ENCODE measurements at places on chromosomes 12 and 14. TPM values are rescaled to one million over a fixed set of nuclear protein-coding genes. Genes with fewer than 3 reads are reported as not detected.

DNA sequence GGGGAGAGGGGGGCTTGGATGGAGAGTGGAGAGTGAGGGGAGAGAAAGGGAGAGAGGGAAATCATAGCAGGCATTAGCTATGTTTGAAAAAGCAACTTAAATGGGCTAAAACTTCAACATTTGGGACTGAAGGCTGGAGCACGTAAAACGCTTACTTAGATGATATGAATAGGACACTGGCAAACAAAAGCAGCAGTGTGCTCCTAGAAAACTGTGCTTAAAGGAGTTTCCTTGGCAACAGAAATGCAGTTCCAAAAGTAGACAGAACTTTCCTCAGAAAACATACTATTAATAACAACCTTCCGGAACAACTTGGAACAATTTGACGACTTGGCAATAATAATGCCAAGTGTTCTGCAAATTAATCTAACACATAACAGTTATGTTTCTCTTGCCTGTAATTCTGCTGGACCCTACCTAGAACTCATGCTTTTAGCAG, 235.5 kb upstream of the NPAS3 start:
- no peak for DNase-seq

Gene FAM181A
- polyA plus RNA-seq = not detected

GRCh38 chr12:107320929-107321631, 227.7 kb upstream of the CRY1 start:
- peak; percentile 69 for DNase-seq

Gene NEUROD4
- polyA plus RNA-seq = not detected

Gene TOMM20L
- not detected for polyA plus RNA-seq

DNA sequence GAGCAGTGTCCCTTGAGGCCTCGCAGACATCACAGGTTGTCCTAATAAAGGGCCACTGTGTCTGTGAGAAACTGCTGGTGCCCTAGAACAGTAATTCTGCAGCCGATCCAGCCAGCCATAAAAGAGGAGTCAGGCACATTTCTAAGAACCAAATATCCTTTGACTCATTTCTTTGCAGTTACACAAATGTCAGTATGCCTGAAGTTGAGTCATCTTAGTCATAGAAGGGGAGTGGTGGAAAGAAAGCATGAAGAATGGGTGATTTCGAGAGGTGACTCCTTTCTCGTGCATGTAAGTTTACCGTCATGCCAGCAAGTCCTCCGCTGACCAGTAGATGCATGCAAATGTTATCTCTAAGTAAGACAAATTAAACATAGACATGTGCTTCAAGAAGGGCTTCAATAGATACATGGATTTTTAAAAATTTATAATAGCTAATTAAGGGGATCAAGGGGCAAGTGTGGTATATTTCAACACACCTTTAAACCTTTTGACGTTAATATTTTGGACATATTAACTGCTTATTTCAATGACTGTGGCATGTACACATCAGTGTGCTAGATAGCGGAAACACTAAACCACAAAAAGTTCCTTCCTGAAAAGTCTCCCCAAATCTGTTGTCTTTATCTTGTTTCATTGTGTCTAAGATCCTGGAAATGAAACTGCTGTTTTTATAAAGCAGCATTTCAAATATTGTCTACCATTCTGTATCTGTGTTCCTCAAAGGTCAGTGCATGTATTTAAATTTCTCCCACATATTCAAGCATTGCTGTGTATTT, 497.4 kb downstream of the NPAS3 start:
- DNase-seq = no peak

DNA sequence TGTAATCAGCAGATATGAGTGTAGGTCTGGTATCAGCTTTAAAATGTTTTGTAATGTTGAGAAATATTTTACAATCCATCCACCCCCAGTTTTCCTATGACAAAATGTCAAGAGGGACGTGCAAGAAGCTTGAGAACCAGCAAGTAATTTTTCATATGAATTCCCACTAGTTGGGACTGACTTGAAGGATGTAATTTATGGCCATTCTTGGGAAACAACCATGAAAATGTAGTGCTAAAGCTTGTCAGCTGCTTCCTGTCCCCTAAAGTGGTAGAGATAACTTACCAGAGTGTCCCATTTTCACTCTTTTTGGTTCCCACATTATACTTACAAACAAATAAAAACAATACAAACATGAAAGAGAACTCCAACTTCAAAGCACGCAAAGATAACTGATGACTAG, 63.9 kb downstream of the RERG start:
- DNase-seq = no peak

Gene RFX4
- not detected for polyA plus RNA-seq

DNA sequence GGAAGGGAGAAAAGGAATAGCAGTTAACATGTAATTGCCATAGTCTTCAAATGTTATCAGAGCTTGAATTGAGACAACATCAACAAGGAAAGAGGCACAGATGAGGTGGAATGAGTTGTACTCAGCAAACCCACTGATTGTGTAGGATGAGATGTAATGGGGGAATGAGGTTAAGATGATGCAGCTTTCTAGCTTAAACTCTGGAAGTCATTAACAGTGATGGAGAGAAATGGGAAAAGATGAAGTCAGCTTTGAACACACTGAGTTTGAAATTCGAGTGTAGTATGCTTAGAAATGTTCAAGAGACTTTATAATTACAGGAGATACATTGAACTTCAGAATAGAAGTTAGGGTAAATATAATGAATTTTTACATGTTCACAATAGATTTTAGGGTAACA, 106.9 kb downstream of the PRKD1 start:
- DNase-seq = no peak

Gene ADCY6
- 13.2 TPM for polyA plus RNA-seq

- DNase-seq = peak; percentile 1
Observed at GRCh38 chr12:115871714-115872113, 405.8 kb downstream of the MED13L start.

GRCh38 chr14:90698379-90698869, 117.8 kb downstream of the TTC7B start:
- no peak for DNase-seq

Gene POP5
- polyA plus RNA-seq = 94.4 TPM

Gene ATP5MC2
- 205 TPM for polyA plus RNA-seq

Gene PAWR
- 23.4 TPM for polyA plus RNA-seq

Gene KRT79
- 0.09 TPM for polyA plus RNA-seq

- DNase-seq = no peak
Observed at GRCh38 chr12:132711080-132711843, 620 bp downstream of the PGAM5 start.

GRCh38 chr12:124428136-124428791, 133.4 kb downstream of the RFLNA start:
- DNase-seq = no peak

GRCh38 chr12:51971679-51972421, 20.4 kb downstream of the ACVR1B start:
- DNase-seq = no peak

DNA sequence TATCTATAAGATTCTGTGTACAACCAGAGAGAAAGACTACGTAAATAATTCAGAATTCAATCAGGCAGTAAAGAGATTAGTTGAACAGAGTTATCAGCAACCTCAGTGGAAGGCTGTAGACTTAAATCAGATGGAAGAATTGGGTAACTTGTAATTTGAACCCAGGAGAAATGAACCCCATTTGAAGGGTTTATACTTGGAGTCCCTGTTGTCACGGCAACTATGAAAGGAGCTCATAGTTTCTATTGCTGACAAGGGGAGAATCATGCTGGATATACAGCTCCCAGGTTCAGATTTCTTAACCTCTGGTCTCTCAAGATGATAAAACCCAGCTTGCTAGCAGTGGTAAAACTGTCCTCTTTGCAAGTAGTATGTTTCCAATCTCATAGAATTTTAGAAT, 54.4 kb upstream of the BMP4 start:
- DNase-seq = no peak

GRCh38 chr14:45185100-45185814, 49.5 kb downstream of the FANCM start:
- no peak for DNase-seq

GRCh38 chr12:120316798-120317223, 10.8 kb downstream of the PLA2G1B start:
- no peak for DNase-seq

Gene TMEM179
- not detected for polyA plus RNA-seq

Gene GXYLT1
- 8.1 TPM for polyA plus RNA-seq

GRCh38 chr12:8145754-8146441, 10.9 kb upstream of the ZNF705A start:
- no peak for DNase-seq

DNA sequence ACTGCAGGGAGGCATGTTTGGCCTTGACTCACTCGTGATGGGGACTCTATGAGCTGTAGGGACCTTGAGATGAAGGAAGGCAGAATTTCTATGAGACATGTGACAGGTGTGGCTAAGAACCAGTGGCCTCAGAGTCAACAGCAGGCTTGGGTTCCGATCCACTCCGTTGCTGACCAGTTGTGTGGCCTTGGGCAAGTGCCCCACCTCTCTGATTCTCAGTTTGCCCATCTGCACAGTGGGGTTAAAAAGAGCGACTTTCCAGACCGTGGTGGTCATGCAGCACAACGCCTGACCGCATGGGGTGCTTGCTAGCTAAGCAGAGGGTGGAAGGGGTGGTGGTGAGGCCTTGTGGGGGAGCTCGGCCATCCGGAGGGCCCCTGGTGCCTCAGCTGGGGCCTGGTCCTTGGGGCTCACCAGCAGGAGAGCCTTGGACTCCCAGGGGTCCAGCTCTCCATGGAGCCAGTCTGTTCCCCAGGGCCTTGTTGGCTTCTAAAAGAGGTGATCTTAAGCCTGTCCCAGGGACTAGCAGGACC, 18.5 kb downstream of the PAPLN start:
- DNase-seq = no peak

DNA sequence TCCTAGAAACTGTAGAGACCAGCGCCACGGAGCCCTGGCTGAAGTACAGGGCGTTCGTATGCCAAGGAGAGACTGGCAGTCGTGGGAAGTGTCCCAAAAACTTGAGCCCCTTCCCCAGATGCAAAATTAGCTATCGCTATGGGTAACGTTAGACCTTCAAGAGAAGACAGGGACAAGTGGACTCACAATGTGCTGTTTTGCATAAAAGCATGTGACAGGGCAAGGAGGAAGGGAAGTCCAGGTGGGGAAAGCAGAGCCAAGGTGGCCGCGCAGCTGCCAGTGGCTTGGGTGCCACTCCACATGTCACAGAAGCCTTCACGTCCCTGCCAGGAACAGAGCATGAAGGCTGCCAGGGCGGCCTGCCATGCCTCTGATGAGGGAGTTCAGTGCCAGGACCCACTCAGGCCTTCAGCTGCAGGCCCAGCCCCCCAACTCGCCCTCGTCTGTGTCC, 61.2 kb upstream of the DYNC1H1 start:
- DNase-seq = no peak

Gene CCDC88C
- 1.9 TPM for polyA plus RNA-seq

GRCh38 chr12:26239122-26239851, 43.9 kb downstream of the SSPN start:
- DNase-seq = peak; percentile 64

GRCh38 chr12:75503866-75504265, 7.5 kb downstream of the KRR1 start:
- DNase-seq = no peak

- no peak for DNase-seq
Observed at GRCh38 chr12:90122681-90123080, 414.0 kb upstream of the ATP2B1 start.

Gene CDKN1B
- polyA plus RNA-seq = 5.5 TPM

DNA sequence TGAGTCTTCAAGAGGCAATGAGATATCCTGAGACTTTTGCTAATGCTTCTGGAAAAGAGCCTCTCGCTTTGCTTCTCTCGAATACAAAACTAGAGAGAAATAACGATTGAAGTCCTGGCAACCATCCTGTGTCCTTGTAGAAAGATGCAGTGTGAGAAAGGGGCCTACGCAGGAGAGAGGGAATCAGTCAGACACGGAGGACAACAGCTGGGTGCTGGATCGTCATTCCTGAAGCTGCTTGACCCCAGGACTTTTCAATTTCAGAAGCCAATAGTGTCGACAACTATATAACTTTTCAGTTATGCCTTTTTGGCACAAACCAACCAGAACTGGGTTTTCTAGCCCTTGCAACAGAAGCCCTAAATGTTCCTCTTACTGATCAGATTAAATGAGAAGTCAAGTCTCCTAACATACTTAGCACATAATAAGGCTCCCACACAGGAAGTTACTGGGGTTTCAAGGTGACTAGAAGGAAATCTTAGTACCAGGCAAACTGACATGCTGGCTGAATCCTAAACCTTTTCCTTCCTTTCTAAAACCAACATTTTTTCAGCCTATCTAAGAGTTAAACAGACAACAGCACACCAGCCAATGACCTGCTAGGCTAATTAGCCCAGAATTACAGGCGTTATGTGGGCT, 755.6 kb downstream of the MED13L start:
- no peak for DNase-seq

Gene ACRBP
- 0.21 TPM for polyA plus RNA-seq

- DNase-seq = no peak
Observed at GRCh38 chr14:24108336-24108874, 6.2 kb upstream of the DCAF11 start.

Gene LALBA
- polyA plus RNA-seq = not detected

DNA sequence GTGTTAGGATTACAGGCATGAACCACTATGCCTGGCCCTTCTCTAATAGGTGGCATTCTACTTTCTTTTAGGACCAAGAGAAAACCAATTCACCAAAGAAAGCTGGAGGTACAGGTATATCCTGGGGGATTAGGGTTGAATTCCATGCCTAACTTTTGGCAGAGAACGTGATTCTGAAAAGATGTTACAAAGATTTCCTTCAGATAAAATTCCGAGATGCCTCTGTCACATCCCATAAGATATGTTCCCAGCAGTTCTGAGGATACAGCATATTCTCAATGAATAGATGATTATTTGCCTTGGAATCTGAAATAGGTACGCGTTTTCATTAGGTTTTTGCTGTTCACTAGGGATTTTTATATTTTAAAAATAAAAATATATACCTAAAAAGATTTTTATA, 111.9 kb upstream of the KRAS start:
- DNase-seq = no peak

GRCh38 chr12:103093499-103094106, 136.1 kb downstream of the ASCL1 start:
- DNase-seq = no peak

DNA sequence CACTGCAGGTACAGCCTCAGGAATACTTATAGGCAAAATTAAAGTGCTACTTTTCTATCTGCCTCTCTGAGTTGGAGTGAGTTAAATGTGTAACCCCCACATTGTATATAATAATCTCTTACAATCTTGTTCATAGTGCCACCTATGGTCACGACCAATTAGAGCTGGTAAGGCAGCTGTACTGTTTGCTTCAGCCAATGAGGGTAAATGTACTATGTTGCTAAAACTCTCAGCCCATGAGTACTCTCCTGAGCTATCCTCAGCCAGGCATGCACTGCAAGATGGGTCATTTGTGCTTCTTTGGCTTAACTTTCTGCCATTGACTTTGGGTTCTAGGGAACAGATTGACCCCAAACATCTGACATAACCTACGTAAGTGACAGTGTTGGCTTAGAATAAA, 15.0 kb upstream of the MDM2 start:
- DNase-seq = no peak

Gene GUCY2C
- polyA plus RNA-seq = 0.06 TPM

DNA sequence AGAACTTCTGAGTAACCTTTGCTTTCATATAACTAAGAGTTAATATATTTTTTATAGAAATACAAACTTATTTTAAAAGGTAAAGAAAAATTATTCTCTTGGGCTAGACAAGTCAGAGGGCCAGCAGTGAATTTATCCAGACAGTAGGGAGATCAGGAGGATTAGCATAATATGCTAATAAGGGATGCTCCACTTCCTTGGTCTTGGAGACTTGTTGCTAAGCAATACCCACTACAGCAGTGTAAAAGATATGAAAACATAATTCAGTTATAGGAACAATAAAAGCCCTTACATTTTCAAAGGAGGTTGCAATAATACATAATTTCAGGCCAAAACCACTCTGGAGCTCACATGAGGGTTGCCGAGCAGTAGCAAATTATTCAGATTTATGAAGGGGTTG, 615.6 kb downstream of the KCNH5 start:
- DNase-seq = no peak

Gene FITM1
- polyA plus RNA-seq = not detected

Measured in keratinocyte (primary cell).